Renal cortical epithelial cell (primary cell): ENCODE measurements at places on chromosomes 1 and 21.

GRCh38 chr1:184945678-184946412, 28.5 kb downstream of the NIBAN1 start:
- DNase-seq: peak; percentile 38

GRCh38 chr1:228236744-228237143, 28.9 kb downstream of the OBSCN start:
- DNase-seq: peak; percentile 12

- no peak for DNase-seq
Measured at GRCh38 chr1:14326857-14327256, 271.6 kb upstream of the KAZN start.

DNA sequence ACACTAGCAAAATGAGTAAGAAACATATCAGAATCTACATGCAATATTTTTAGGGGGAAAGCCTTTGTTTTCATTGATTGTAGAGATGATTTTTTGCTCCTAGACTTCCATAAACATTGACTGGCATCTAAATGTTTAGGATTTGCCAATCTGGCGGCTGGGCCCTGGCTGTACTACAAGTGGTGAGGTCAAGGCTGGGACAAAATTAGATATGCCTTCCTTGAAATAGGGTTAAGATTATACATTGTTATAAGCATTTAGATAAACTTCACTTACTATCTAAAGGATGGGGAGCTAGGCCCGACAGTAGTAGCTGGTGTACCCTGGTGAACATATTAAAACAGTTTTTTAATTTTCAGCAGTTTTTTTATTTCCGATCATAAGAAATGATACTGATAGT, 5.2 kb downstream of the NFIA start:
- no peak for DNase-seq

DNA sequence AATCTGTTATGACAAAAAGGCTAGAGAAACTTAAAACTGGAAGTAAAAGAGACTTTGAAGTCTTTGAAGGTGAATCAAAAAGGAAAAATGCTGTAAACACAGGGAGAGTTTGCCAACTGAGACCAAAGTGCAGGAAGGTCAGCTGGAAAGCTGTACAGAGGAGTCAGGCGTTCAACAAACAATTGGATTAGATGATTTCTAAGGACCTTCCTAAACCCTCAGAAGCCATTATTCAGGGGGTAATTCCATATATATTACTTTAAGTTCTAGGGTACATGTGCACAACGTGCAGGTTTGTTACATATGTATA, 156.8 kb downstream of the ZBTB18 start:
- peak; percentile 76 for DNase-seq

- no peak for DNase-seq
Measured at GRCh38 chr1:181175955-181176354, 87.5 kb downstream of the IER5 start.

DNA sequence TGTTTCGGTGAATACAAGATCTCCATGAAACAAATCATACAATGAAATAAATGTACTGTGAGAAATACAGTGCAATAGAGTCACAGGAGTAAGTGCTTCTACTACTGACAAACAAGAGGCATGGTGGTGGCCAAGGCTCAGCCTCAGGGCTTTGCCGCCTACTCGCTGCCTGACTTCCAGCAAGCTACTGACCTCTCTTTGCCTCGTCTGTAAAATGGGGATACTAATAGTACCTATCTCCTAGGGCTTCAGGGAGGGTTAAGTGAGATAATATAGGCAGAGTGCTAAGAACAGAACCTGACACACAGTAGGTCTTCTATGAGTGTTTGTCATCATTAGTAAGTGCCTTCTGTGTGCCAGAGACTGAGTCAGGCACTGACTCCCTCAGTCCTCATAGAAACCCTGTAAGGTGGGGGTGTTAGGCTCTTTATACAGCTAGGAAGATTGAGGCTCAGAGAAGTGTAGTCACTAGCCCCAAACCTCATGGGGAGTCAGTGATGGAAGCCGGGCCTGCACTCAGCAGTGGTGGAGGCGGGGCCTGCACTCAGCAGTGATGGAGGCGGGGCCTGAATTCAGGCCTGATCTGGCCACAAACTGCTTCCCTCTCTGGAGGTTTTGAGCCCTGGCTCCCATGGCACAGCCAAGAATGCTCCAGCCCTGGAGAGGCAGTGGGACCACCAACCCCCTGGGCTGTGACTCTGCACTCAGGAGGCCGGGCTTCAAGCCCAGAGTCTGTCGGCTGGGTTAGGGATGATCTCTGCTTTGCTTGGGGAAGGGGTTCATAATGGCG, 6.8 kb downstream of the BSND start:
- DNase-seq: no peak

DNA sequence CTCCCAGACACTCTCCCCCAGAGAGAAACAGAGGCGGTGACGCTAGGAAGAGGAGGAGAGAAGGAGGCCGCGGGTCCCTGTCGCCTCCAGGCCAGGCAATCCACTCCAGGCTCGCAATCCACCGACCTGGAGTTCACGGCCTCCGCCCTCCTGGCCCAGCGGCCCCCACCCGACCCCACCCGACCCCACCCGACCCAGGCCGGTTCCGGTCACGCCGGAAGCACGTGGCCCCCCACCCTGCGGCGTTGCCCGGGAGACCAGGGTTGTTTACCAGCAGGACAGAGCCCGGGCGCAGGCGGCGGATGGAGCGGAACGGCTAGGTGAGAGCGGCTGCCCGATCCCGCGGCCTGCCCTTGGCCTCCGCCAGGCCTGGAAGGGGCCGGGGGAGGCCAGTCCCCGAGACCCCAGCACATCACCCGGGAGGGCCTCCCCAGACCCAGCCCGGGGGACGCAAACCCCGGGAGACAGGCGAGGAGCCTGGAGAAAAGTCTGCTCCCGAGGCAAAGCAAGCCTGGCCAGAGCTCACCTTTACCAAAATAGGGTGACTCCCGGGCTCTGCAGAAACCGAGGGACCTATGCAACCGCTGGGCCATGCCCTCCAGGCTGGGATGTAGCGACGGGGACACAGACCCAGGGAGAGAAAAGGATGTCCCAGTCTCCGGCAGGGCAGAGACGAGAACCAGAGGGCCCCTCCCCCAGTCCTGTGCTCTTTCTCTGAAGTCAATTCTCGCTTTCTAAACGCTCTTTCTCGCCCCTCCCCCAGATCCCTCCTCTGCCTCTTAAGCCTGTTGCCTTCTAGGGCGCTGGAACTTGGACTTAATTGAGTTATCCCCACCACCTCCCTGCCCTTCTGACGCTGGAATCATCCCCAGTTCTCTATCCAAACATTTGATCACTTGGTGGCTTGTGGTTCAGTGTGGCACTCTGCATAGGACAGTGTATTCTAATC, at the start of the genes PLA2G2C and UBXN10:
TSS of gene PLA2G2C (minus strand) at position 685 of the 949 bp plus-strand sequence. CDS start 9,155 bp downstream, outside the sequence.
TSS of gene UBXN10 (plus strand) at position 263 of the 949 bp plus-strand sequence. CDS start 4,466 bp downstream, outside the sequence.
- DNase-seq: peak; percentile 38

- DNase-seq: peak; percentile 19
Measured at GRCh38 chr1:232292239-232292638, 337.7 kb downstream of the SIPA1L2 start.

DNA sequence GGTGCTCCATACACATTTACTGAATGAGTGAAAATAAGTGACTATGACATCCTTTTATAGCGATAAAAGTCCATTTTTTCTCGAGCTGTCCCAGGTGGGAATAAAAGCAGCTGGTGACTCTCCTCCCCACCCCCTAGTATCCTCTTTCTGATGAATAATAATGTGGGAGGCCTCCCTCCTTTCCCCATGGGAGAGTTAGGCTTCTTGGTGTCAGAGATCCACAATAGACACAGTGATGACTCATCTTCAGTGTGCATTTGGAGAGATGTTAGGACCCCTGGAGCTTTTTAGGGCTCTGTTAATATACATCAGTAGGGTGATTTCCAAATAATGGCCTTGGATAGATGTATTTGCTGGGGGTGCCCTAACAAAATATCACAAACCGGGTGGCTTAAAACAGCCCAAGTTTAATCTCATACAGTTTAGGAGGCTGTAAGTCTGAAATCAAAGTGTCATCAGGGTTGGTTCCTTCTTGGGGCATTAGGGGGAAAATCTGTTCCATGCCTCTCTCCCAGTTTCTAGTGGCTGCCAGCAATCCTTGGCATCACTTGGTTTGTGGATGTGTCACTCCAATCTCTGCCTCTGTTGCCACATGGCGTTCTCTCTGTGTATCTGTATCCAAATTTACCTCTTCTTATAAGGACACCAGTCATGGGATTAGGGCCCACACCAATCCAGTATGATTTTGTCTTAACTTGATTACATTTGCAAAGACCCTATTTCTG, 4.4 kb upstream of the PHC2 start:
- DNase-seq: peak; percentile 73

- peak; percentile 19 for DNase-seq
Measured at GRCh38 chr1:31714442-31715086, 10.7 kb upstream of the COL16A1 start.

DNA sequence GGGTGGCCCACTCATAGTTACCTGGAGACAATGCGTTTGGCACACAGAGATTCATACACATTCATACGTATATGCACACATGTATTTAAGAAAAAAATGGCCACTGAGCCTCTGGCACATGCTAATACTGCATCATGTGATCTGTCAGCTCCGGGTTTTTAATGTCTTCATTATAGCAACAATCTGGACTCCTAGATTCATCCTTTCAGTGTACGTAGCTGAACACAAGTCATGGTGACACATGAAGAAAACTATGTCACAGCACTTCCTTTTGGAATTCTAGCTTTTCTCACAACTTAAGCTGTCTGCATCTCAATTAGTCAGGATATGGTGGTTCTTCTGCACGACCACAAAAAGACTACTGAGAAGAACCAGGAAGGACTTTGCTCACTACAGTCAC, 24.7 kb downstream of the HSF2BP start:
- peak; percentile 18 for DNase-seq

- DNase-seq: no peak
Measured at GRCh38 chr1:115278211-115278610, 59.8 kb downstream of the NGF start.

DNA sequence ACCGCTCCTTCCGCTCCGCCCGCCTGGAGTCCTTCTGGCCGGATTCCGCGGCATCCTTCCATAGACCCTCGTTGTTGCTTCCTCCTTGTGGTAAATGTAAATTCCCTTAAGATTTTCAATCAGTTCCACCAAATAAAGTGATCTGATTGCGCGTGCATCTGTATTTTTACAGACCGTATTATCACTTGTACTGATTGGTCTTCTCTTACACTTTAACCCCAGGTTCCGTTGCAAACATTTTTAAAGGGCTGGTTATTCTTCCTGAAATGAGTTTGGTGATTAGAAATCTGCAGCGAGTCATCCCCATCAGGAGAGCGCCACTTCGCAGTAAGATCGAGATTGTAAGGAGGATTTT, 483 bp downstream of the YBEY start:
- peak; percentile 43 for DNase-seq

- no peak for DNase-seq
Measured at GRCh38 chr21:40681164-40681859, 165.6 kb downstream of the DSCAM start.

DNA sequence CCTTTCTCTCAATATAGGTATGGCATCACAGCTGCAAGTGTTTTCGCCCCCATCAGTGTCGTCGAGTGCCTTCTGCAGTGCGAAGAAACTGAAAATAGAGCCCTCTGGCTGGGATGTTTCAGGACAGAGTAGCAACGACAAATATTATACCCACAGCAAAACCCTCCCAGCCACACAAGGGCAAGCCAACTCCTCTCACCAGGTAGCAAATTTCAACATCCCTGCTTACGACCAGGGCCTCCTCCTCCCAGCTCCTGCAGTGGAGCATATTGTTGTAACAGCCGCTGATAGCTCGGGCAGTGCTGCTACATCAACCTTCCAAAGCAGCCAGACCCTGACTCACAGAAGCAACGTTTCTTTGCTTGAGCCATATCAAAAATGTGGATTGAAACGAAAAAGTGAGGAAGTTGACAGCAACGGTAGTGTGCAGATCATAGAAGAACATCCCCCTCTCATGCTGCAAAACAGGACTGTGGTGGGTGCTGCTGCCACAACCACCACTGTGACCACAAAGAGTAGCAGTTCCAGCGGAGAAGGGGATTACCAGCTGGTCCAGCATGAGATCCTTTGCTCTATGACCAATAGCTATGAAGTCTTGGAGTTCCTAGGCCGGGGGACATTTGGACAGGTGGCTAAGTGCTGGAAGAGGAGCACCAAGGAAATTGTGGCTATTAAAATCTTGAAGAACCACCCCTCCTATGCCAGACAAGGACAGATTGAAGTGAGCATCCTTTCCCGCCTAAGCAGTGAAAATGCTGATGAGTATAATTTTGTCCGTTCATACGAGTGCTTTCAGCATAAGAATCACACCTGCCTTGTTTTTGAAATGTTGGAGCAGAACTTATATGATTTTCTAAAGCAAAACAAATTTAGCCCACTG, 11.5 kb downstream of the HIPK1 start:
- DNase-seq: no peak

DNA sequence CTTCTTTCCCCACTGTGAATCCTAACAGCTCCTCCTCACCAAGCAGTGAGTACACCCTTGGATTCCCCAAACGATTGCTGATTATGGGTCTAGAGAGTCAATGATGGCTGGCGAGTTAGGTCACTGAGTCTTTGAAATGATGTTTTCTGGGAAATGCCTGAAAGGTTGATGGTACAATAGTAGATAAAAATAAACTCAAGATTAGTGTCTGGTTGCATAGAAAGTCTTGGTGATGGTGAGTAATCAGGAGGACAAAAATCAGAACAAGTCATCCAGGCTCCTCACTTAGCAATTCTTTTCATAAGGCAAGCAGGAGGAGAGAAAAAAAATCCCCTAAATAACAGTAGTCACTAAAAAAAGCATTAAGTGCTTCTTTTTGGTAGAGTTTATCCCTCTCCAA, 22.6 kb downstream of the HLX start:
- DNase-seq: no peak

- no peak for DNase-seq
Measured at GRCh38 chr1:232404981-232405731, 224.8 kb downstream of the SIPA1L2 start.

DNA sequence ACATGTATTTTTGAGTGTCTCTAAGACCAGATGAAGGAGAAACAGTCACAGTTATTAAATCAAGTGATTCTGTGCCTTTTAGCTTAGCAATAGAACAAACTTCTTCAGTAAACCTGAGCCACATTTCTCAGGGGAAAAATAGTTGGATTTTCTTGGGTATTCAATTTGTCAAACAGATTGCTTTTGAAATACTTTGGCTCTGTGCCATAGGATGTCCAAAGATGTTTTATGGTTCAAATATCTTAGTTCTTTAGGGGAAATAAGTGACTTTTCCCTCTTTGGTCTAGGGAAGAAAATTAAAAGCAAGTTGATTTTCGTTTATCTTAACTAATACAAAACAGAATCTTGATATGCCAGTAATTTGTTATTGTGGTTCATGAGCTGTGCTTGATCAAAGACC, 125.9 kb downstream of the ATP5PO start:
- peak; percentile 25 for DNase-seq

- no peak for DNase-seq
Measured at GRCh38 chr1:67097305-67097704, 37.5 kb downstream of the C1orf141 start.

GRCh38 chr1:187892683-187893039, 1063.9 kb downstream of the PLA2G4A start:
- DNase-seq: no peak

GRCh38 chr1:6180707-6181311, 688 bp upstream of the CHD5 start:
- DNase-seq: no peak

- peak; percentile 97 for DNase-seq
Measured at GRCh38 chr1:108051631-108052377, 86.8 kb upstream of the VAV3 start.
